Right cardiac atrium (tissue), 5 donors: ENCODE measurements at places on chromosomes 5 and 9. TPM values are rescaled to one million over a fixed set of nuclear protein-coding genes. Genes with fewer than 3 reads are reported as not detected.
A peak's percentile ranks its signal among the peaks of the same experiment; 100 is the strongest.

DNA sequence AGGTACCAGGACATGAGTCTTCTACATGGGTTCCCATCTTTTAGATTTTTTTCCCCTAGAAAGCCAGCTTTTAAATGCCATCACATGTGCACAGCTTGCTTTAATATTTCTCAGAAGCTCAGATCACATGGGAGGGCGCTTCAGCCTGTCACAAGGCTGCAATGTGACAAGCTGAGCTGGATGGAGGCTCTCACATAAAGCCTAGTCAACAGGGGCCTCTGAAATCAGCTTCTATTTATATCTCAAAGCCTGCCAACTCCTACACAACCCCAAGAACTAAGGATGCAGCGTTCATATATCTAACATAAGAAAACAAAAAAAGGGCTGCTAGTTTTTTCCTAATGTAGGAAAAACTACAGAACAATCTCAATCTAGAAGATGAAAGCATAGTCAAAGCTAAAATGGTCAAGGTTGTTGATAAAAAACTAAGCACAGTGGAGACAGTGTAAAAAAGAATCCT lies 2.3 kb downstream of the ZFAND5 start:
- DNase-seq, result peak; percentile 73

DNA sequence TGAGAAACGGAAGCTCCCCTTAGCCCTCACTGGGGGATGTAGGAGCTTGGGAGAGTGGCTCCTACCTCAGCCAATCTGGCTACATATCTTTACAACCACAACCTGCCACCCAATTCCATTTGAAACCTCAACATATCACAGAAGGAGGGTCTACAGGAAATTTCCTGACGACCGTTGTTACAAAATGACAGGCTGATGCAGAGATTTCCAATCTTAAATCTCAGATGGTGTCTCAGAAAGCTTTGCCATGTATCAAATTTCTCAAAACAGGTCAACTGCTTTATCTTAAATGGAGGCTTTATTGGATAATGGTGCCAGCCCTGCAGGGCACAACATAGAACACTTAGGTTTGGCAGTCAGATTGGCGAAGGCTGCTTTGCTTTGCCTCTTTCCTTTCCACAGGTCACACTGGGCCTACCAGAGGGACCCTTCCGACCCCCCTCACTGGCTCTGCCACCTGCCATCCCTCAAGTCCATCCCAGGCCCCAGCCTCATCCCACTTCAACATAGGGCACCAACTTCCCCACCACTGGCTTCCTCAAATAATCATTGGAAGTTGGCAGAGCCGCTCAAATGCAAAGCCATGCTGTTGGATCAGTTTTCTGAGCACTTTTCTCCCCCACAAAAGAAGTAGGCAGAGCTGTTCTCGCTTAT lies 11.1 kb upstream of the SPATA31E1 start:
- no peak for DNase-seq

DNA sequence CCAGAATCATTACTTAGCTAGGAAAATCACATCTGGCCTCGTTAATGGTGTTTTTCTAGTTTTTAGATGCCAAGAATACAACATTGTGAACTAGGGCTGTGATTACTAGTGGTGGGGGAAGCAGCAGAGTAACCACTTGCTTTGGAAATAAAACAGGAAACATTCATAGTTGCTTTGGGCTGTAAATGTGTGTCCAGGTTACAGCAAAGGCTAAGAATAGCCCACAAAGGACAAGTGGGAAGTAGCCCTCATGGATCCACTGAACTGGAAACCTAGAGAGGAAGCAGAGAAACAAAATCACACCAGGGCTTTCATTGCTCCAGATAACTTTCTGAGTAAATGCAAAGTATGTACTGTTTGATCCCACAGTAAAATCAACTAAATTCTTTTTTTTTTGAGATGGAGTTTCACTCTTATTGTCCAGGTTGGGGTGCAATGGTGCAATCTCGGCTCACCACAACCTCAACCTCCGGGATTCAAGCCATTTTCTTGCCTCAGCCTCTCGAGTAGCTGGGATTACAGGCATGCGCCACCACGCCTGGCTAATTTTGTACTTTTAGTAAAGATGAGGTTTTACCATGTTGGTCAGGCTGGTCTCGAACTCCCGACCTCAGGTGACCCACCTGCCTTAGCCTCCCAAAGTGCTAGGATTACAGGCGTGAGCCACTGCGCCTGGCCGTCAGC lies 56.2 kb upstream of the TNFSF15 start:
- no peak for DNase-seq

DNA sequence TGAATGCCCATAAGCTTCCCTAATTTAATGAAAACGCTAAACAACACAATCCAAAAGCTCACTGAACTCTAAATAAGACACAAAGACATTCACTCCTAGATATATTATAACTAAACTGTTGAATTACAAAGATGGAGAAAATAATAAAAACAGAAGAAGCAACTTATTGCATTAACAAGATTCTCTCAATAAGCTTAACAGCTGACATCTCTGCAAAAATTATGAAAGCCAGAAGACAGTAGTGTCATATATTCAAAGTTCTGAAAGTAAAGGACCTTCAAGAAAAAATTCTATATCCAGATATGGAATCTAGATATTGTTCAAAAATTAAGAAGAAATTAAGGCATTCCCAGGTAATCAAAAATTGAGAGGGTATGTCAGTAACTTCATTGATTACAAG lies 957.8 kb upstream of the TYRP1 start:
- no peak for DNase-seq

The TMC1 gene
- polyA plus RNA-seq, result 0.05 TPM

- DNase-seq, result no peak
Observed at GRCh38 chr5:87260604-87261192, 7.0 kb upstream of the RASA1 start.

The FAM153A gene
- polyA plus RNA-seq, result 3.7 TPM

The BNC2 gene
- 4.7 TPM for polyA plus RNA-seq

GRCh38 chr5:22329683-22330082 lies 523.5 kb downstream of the CDH12 start:
- DNase-seq, result peak; percentile 63

The KCNMB1 gene
- 1.3 TPM for polyA plus RNA-seq

The LHX2 gene
- 0.07 TPM for polyA plus RNA-seq

The RASEF gene
- polyA plus RNA-seq, result 0.02 TPM

GRCh38 chr5:107538331-107538730 lies 132.4 kb downstream of the EFNA5 start:
- DNase-seq, result no peak

DNA sequence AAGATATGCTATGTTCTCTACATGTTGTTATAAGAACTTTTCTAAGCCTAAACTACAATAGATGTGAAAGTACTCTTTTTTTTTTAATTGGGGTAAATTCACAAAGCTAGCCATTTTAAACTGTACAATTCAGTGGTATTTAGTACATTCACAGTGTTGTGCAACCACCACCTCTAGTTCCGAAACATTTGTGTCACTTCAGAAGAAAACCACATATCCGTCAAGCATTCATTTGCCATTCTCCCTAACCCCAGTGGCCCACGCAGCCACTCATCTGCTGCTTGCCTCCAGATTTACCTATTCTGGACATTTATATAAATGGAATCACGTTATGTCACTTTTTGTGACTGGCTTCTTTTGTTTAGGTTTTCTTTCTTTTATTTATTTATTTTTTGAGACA lies 43.1 kb downstream of the SPTAN1 start:
- no peak for DNase-seq

DNA sequence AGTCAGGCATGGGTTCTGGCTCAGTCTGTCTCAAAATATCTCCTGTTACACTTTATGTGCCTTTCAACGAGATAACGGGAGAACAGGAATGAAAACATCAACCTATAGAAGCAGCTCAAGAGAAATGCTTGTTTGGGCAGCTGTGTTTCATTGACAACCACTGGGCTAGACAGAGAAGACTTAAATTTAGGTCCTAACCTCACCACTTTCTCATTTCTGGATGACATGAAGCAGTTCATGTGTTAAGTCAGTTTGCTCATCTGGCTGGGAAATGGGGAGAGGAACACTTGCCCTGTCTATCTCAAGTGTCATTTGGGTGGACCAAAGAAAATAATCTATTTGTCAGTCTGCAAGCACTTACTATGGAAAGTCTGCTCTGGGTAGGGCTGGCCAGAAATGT lies 66.7 kb upstream of the PCA3 start:
- no peak for DNase-seq

The THBS4 gene
- polyA plus RNA-seq, result 6.9 TPM

GRCh38 chr5:162068412-162068811 lies 839 bp downstream of the GABRG2 start:
- DNase-seq, result peak; percentile 51

GRCh38 chr5:36028816-36029465 lies 37.7 kb downstream of the UGT3A2 start:
- DNase-seq, result no peak

GRCh38 chr5:61186634-61187033 lies 24.4 kb upstream of the SMIM15 start:
- DNase-seq, result no peak

- no peak for DNase-seq
Observed at GRCh38 chr5:179624841-179625271, 1.4 kb upstream of the HNRNPH1 start.

GRCh38 chr5:91211997-91212713 lies 171.0 kb downstream of the ARRDC3 start:
- DNase-seq, result no peak

The VLDLR gene
- polyA plus RNA-seq, result 38.6 TPM

DNA sequence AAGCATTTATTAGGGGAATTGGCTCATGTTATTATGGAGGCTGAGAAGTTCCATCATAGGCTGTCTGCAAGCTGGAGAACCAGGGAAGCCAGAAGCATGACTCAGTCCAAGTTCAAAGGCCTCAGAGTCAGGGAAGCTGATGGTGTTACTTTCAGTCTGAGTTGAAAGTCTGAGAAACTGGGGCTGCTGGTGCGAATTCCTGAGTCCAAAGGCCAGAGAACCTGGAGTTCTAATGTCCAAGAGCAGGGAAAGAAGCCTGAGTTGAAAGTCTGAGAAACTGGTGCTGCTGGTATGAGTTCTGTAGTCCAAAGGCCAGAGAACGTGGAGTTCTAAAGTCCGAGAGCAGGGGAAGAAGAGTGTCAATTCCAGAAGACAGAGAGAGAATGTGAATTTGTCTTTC lies 641.1 kb downstream of the ISL1 start:
- DNase-seq, result no peak

- no peak for DNase-seq
Observed at GRCh38 chr5:123157791-123158581, 68.9 kb downstream of the PRDM6 start.

The IL4 gene
- polyA plus RNA-seq, result not detected

DNA sequence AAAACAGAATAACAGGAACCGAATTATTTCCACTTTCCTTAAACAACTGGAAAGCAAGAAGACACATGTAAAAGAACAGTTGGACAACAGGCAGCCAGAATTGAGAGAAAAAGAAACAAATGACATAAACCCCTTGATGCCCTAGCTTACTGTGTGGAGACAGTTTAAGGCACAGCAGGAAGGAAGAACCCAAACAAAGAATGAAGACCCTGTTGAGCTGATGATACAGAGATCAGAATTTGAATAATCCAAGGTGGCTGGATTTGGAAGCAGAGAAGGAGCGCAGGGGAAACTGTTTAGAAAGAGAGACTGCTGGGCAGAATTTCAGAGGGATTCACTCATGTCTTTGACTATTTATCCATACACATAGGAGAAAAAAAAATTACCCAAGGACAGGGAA lies 316.3 kb upstream of the POU5F2 start:
- DNase-seq, result no peak

DNA sequence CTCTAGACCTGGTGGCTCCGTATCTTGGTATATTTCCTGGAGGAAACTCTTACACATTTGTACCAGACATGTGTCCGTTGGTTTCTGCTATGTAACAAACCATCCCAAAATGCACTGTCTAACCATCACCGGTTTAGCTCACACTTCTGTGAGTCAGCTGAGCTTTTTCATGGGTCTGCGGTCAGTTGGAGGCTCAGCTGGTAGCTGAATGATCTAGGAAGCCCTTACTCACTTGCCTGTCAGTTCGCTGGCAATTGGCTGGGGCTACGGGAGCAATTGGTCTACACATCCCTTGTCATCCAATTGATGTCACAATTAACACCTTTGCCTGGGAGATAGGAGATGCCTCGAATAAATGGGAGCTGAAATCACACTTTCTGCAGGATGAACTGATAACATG lies 11.6 kb upstream of the WHRN start:
- DNase-seq, result no peak

The GZMA gene
- 0.93 TPM for polyA plus RNA-seq

DNA sequence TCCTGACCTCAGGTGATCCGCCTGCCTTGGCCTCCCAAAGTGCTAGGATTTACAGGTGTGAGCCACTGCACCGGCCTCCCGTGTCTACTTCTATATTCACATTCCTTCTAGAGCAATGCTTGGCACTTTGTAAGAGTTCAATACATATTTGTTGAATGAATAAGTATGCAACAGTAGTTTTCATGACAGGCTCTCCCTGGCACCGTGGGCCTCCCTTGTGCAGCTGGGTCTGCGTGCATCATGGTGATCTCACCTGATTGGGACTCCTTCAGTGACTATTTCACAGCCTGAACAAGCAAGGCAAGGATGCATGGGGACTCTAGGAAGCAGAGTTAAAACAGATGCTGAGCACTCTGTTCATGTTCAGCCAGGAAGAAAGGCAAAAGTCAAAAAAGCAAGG lies 6.8 kb upstream of the ZBTB34 start:
- no peak for DNase-seq

DNA sequence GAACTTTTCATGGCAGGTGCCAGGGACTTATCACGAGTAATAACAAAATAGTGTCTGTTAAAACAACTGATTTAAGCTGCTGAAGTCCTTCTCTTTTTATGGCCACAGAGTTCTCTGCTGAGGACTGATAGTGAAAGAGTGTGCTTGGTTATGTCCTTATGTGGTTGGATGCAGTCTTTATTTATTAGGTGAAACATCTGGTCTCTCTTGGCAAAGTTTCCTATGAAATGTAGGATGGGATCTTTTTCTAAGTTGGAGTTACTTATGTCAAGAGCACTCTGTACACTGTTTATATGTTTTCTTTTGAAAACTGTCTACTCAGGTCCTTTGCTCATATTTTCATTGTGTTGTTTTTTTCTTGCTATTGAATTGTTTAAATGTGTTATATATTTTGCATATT lies 1816.1 kb upstream of the C9orf72 start:
- no peak for DNase-seq

GRCh38 chr5:111755942-111756381 lies 1.0 kb downstream of the NREP start:
- DNase-seq, result no peak

The TEX48 gene
- not detected for polyA plus RNA-seq

The PCDHGB3 gene
- polyA plus RNA-seq, result 1.7 TPM

GRCh38 chr5:174585472-174585871 lies 138.9 kb upstream of the MSX2 start:
- DNase-seq, result no peak

DNA sequence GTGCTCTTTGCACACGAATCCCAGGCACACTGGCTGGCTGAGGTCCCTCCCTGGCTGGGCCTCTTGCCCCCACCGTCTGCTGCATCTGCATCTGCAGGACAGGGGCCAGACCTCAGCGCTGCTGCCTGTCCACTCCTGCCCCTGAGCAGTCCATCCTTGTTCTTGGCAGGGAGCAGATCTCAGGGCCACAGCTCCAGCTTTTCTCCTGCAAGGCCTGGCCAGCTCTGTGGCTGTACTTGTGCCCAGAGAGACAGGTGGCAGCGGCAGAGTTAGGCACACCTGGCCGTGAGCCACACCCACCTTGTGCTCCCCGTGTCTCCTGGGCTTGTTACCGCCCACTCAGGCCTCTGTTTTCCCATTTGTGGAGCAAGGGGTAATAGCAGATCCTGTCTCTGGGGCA lies 13.9 kb downstream of the NEK6 start:
- DNase-seq, result no peak
